NCI-H187 (cell line): ENCODE measurements at places on chromosomes 11 and 22.

- no peak for DNase-seq
Measured at GRCh38 chr11:24497831-24498230, 978 bp downstream of the LUZP2 start.

- DNase-seq, result no peak
Measured at GRCh38 chr11:113447621-113448315, 27.4 kb downstream of the DRD2 start.

DNA sequence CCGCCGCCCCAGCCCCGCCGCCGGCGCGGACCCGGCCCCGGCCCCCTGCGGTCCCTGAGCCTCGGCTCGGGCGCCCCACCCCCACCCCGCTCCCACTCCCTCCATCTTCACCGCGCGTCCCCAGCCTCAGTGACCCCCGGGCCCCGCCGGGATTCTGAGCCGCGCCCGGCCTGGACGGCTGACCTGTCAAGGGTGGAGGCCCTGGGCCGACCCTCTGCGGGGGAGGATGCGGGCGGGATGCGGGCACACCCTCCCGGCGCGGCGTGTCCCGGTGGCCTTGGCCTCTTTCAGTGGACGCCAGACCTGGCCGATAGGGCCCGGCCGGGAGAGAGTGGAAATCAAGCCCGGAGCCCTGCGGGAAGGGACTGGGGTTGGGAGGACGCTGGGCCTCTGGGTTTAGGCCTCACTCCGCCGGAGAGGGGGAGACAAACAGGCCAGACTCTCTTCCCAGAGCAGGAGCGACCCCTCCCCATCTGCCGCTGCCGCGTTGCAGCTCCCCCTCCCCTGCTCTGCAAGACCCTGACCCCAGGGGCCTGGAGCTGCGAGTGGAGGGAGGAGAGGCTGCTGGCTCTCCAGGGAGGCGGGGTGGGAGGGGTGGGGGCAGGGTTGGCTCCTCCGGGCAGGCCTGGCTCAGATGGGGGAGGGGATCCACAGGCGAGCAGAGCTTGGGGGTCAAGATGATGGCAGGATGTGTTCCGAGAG lies 525 bp downstream of the MAPK8IP2 start:
- no peak for DNase-seq

DNA sequence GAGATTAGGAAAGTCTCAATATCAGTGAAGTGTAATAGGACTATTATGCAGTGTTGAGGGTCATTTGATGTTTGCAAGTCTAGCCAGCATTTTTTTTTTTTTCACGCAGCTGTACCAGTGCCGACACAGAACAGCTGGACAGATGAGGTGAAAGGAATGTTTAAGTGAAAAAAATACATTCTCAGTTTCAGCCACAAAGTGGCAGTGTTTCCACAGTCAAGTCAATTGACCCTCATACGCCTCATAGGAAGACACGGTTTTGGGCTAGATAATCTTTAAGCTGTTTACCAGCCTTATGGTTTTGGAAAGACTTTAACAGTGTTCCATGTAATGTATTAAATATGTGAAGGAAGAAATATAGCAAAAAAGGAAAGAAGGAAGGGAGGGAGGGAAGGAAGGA lies 349.9 kb upstream of the ANO3 start:
- DNase-seq, result peak; percentile 53

DNA sequence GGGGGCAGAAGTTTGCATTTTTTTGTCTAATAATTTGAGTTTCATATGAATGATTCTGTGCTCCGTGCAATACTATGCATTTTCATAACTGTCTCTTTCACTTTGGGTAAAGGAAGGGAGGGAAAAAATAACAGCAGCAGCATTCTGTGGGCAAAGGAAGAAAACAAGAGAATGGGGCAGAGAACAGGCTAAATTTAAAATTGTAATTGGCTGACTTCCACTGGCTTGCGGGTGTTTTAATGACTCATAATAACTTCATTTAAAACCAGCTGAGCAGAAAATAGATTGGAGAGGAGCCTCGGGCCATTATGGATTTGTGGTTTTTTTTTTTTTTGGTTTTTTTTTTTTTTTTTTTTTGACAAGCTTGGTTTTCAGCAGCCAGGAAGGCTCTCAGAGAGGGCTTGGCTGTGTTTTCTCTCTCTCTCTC lies 107.4 kb downstream of the ZBTB16 start:
- peak; percentile 14 for DNase-seq

GRCh38 chr11:64859542-64860414 lies 15.3 kb upstream of the CDC42BPG start:
- no peak for DNase-seq

DNA sequence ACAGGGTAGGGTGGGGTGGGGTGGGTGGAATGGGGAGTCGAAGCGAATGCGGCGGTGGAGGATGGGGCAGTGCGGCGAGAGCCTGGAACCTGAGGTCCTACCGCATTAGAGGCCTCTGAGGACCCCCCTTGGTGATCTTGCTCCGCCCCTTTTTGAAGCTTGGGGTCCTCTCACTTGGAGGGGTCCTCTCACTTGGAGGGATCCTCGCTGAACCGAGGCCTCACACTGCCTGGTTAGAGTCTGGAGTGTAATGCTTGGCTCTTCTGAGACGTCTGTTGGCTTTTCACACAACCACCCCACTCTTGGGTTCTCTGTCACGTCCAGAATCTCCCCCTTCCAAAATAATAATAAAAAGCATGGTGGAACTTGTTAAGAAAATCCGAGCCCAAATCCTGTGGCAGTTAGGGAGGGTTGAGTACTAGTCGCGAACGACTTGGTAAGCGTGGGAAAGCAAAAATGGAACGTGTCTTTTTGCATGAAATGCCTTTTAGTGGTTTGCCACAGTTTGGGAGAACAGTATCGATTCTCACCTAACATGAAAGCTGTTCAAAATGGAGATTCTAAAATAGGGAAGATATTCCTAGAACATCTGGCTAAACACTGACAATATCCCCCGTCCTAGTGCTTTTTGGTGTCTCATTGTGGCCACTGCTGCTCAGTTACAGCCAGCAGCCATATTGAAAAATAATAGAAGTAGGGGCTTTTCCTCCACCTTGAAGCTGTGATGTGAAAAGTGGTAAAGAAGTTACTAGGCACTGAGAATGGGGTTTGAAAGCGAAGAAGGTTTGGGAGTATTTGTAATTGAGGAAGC lies 822 bp downstream of the RBX1 start:
- no peak for DNase-seq

DNA sequence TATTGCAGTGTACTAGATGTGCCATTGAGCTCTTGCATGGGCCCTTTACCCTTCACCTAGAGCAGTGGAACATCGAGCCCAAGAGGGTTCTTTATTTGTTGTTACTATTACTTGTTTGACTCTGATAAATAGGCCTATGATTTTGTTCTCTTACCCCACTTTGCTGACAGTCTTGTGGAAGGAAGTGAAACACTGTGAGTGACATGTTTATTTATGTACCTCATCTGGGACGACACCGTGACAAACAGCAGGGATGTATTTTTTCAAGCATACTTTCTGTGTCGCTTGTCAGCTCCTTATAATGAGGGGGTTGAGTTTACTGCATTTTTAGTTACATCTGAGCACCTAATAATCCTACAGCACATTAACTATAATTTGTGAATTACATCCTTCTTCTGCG lies 1010.3 kb upstream of the TENM4 start:
- no peak for DNase-seq

DNA sequence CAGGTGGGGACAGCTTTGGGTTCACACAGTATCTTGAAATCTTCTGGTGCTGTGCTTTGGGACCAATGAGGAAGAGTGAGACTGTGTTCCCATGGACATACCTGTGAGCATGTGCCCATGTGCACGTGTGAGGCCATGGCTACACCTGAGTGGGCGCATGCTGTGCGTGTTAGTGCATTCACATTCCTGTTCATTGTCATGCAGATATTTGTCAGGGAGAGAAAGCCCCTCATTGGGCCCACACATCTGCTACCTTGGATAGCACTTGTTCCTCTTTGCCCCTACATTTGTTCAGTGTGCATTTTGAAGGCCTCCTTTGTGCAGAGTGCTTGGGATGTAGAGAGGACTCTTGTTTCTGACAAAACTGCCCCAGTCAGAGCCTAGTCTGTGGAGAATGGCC lies 154.3 kb upstream of the E2F8 start:
- DNase-seq, result no peak

- DNase-seq, result no peak
Measured at GRCh38 chr22:39246690-39247332, 2.0 kb upstream of the PDGFB start.

GRCh38 chr11:11786771-11787170 lies 55.0 kb upstream of the USP47 start:
- DNase-seq, result no peak

DNA sequence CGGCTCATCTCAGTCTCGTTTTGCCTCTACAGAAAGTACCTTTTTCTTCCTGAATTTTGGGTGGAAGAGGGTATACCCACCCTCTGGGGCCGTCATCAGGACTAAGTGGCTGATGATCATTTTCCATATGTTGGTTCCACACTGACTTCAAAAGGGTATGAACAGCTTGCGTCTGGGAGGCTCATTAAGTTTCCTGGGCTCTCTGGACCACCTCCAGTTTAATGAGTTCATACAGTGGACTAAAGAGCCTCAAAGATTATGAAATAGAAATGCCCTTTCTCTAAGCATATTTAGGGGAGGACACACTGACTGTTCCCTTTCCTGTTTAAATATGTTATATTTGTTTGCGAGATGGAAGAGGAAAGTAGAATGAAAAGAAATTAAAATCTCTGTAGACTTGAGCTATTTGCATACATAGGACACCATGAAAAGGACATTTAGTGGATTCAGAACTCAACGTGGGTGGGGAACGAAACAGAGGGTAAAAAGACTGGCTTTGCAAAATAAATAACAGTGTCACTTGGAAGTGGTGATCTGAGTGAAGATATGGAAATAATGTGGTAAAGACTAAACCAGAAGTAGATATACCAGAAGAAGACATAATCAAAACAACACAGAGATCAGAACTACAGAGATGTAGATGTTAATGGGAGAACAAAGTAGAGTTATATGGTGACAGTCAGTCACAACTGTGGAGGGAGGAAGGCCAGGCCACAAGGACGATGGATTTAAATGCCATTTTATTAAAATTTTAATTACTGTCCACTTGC lies 18.7 kb downstream of the LDLRAD3 start:
- no peak for DNase-seq

DNA sequence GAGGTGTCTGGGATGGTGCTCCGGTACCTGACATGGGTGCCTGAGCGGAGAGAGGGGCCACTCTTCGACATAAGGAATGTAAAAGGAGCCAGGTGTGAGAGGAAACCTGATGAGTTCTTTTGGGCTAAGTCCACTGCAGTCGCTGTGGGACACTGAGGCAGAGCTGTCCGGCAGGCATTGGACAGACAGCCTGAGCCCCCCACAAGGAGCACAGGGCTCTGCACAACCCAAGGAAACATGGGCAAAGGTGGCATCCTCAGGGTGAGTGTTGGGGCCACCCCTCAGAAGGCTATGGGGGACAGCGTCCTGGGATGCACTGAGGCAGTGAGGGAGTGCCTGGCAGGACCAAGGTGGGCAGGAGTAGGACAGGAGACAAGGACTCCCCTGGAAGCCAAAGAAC lies 57.7 kb upstream of the EMID1 start:
- no peak for DNase-seq

- DNase-seq, result no peak
Measured at GRCh38 chr11:126834573-126834972, 166.0 kb downstream of the KIRREL3 start.

- no peak for DNase-seq
Measured at GRCh38 chr22:37343348-37343747, 61.0 kb downstream of the CYTH4 start.

GRCh38 chr22:21013657-21014201 lies 1.2 kb upstream of the P2RX6 start:
- DNase-seq, result no peak

GRCh38 chr22:27874764-27875163 lies 44.3 kb downstream of the PITPNB start:
- DNase-seq, result no peak

GRCh38 chr22:27801616-27802345 lies at the start of gene MN1:
MN1 (minus strand) TSS chr22:27801756; CDS start chr22:27800543, 1,213 bp downstream.
- DNase-seq, result no peak

DNA sequence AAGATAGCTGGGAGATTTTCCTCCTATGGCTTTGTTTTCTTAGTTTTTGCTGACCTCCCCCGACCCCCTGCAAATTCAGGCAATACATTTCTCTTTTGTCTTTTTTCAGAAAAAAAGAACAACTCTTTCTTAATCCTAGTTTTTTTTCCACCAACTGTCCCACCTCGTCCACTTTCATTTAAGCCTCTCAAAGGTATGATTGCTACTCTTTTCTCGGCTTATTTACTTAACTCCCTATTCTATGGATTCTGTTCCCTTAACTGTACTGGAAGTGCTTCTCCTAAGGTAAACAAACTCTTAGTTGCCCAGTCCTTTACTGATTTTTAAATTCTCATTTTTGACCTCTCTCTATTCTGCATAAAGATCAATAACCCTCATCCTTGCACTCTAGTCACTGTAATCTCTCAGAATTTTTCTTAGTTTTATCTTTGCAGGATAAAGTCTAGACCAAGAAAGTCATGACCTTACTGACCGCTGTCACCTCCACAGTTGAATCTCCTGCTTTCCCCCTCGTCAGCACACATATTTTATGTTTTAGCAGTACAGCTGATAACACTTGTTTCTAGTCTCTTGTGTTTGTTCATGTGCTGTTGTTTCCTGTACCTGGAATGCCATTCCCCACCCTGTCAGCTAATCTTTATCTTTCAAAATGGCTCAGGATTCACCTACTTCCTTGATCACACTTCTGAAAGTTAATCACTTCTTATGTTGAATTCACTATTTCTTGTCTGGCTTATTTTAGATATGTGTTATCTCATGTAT lies 14.9 kb downstream of the TBCEL start:
- DNase-seq, result no peak
